Activated B cell treated with CpG ODN at 0.5 μM for 24 hours (primary cell): ENCODE measurements at places on chromosomes 1 and 21. TPM values are rescaled to one million over a fixed set of nuclear protein-coding genes. Genes with fewer than 3 reads are reported as not detected.

The GABRD gene
- total RNA-seq = not detected in 2 replicates

The CNIH3 gene
- 1.8 and 2.3 TPM in 2 replicates for total RNA-seq

The AKIRIN1 gene
- total RNA-seq = 53.3 and 57.3 TPM in 2 replicates

The NBPF8 gene
- total RNA-seq = 18.3 and 24.4 TPM in 2 replicates

The NID1 gene
- 0.04 and 0.10 TPM in 2 replicates for total RNA-seq

The GNG4 gene
- 2.2 and 2.3 TPM in 2 replicates for total RNA-seq

The MX2 gene
- 32.6 and 34.4 TPM in 2 replicates for total RNA-seq

The KPRP gene
- total RNA-seq = not detected in 2 replicates

The PLA2G2D gene
- total RNA-seq = 0.16 and 0.29 TPM in 2 replicates

The TMEM51 gene
- not detected in 2 replicates for total RNA-seq

The GPR52 gene
- total RNA-seq = 7.7 and 12.4 TPM in 2 replicates

The PERM1 gene
- not detected in 2 replicates for total RNA-seq

The TARDBP gene
- 170 and 193 TPM in 2 replicates for total RNA-seq

- peaks cover 37% of the 10 kb centered on the region for H3K4me1 ChIP-seq
- DNase-seq = no peak
- H3K36me3 ChIP-seq = no peaks in the 10 kb centered on the region
- H3K4me3 ChIP-seq = no peak overlapping the region
- H3K27ac ChIP-seq = no peak overlapping the region
These were observed 230.7 kb upstream of the FGGY start for GRCh38 chr1:59066236-59066635.

DNA sequence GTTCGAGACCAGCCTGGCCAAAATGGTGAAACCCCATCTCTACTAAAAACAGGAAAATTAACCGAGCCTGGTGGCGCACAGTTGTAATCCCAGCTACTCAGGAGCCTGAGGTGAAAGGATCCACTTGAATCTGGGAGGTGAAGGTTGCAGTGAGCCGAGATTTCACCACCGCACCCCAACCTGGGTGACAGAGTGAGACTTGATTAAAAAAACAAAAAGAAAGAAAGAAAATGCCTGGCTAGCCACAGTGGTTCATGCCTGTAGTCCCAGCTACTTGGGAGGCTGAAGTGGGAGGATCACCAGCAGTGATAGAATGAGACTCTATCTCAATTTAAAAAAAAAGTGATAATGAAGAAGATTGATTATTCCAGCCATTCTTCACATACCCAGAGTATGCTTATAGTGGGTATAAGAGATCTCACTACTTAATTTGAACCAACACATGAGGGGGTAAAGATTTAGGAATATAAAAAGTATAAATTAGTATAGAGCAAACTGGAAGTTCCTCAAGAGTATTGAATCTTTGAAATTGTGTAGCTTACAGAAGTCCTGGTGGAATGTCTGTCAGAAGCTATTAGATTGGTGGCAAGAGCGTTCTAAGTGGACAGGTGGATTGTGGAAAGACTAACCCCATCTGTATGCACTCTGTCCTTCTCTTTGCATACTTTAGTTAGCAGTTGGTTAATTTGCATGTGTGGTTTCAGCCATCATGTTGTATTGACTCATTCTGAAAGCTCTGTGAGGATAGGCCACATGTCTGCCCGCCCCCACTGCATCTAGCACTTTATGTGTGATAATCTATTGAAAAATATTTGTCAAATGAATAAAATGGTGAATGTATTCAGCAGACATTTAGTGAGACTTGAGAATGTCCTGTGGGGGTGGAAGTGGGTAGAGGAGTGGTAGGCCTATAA is 25.0 kb downstream of the RLF start:
- H3K4me1 ChIP-seq = peaks cover 50% of the 10 kb centered on the region
- H3K36me3 ChIP-seq = peaks cover 25% of the 10 kb centered on the region
- peak overlapping the region; percentile 59 for H3K4me3 ChIP-seq
- peak; percentile 26 for DNase-seq

DNA sequence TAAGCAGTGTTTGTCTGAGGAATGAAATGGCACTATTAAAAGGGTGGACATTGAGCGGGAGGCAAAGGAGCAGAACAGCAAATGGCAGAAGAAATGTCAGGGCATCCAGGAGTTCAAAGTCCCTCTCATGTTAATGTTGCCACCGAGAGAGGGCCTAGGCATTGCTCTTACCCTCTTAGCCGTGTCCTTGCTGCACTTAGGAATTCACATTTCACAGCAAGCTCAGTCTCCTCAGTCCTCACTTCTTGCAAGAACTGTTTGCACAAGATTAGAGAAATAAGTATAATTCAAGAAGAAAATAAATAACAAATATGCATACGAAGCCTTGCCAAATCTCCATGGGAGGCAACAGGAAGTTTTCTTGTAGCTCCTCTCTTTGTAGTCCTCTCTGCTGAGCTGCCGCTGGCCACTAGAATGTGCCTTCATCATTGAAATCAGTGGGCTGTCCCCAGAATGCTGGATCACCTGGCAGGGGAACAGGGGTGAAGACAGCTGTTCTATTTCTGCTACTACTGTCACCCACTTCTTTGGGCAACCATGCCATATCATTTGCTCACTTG is 205.8 kb downstream of the ZNF326 start:
- no peaks in the 10 kb centered on the region for H3K36me3 ChIP-seq
- H3K4me1 ChIP-seq = no peaks in the 10 kb centered on the region
- peaks cover 5% of the 10 kb centered on the region for H3K27me3 ChIP-seq
- H3K27ac ChIP-seq = no peak overlapping the region
- DNase-seq = no peak

GRCh38 chr1:5733596-5733995 is 258.6 kb downstream of the NPHP4 start:
- no peaks in the 10 kb centered on the region for H3K4me1 ChIP-seq
- H3K27me3 ChIP-seq = peaks cover 2% of the 10 kb centered on the region
- DNase-seq = no peak
- no peak overlapping the region for H3K4me3 ChIP-seq
- H3K27ac ChIP-seq = no peak overlapping the region

DNA sequence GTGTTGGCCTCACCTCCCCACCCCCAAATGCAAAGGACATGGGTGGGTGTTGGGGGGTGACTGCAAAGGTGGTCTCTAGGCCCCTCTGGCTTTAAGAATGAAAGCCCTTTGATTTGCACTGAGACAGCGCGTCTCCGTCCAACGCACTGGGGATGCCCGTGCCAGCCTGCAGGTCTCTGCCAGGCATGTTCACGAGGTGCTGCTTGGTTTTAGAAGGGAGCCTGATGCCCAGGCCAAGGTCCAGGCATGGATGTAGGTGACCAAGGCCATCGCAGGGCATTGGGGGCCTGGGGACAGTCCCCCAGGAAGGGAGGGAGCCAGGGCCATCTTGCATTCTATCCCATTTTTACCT is 363.6 kb upstream of the VAMP3 start:
- H3K36me3 ChIP-seq = no peaks in the 10 kb centered on the region
- H3K4me3 ChIP-seq = no peak overlapping the region
- no peak overlapping the region for H3K27ac ChIP-seq
- no peaks in the 10 kb centered on the region for H3K27me3 ChIP-seq
- H3K4me1 ChIP-seq = no peaks in the 10 kb centered on the region

DNA sequence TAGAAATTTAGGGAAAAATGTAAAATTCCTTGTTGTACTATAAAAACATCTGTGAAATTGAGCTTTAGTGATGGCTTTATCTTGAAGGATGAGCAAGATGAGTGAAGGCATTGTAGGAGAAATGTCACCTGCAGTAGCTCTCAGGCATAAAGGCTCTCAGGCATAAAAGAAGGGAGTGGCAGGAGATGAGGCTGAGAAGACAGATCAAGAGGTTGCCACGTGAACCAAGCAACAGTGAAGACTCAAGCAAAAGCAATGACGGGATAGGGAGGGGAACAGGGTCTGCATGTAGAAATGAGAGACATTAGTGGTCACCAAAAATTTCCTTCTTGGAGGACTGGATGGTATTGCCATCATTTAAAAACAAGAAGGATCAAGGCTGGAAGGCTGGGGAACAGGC is 98.8 kb downstream of the ST3GAL3 start:
- no peak overlapping the region for H3K4me3 ChIP-seq
- DNase-seq = no peak
- no peak overlapping the region for H3K27ac ChIP-seq
- peaks cover 32% of the 10 kb centered on the region for H3K36me3 ChIP-seq

- H3K27ac ChIP-seq = no peak overlapping the region
- H3K4me1 ChIP-seq = peaks cover under 1% of the 10 kb centered on the region
- peaks cover 6% of the 10 kb centered on the region for H3K36me3 ChIP-seq
These were observed 52.5 kb downstream of the DISP1 start for GRCh38 chr1:222867316-222867715.

DNA sequence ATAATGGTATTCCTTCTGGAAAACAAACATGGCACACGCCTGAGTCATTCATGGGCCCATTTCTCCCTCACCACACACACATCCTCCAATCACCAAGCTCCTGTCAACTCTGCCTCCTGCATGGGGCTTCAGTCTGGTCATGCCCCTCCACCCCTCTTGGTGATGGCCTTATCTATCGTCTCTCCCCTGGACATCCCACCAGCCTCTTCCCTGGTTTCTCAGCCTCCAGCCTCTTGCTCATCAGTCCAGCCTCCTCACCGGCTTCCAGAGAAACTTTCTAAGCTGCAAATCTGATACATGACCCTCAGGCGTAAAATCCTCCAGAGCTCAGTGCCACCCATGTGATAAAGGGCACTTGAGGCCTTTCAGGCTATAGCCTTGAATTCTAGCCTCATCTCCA is 243.9 kb downstream of the FOXD2 start:
- no peaks in the 10 kb centered on the region for H3K36me3 ChIP-seq
- DNase-seq = no peak
- H3K27ac ChIP-seq = no peak overlapping the region
- H3K4me3 ChIP-seq = no peak overlapping the region

DNA sequence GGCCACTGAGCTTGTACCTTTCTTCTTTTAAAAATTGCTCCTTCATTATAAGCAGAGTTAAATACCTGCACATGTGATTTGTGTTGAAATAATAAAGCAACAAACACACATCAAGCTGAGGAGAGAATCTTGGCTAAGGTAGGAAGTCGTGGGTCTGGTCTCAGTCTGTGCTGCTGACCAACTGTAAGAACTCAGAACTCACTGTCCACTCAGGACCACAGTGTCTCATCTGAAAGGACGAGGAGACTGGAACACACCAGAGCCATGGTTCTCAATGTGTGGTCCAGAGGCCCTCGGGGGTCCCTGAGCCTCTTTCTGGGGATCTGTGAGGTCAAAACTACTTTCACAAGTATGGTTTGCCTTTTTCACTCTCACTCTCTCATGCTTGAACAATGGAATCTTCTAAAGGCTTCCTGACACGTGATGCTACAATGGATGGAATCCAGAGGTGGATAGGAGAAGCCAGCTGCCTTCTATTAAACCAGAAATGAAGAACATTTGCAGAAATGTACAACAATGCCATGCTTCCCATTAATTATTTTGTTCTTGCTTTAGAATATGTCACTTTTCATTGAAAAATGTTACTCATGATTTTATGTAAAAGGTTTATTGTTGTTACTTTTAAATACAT is 17.3 kb upstream of the ETS2 start:
- H3K27ac ChIP-seq = no peak overlapping the region
- peaks cover 5% of the 10 kb centered on the region for H3K4me1 ChIP-seq
- H3K36me3 ChIP-seq = no peaks in the 10 kb centered on the region
- no peak for DNase-seq
- H3K27me3 ChIP-seq = peaks cover 11% of the 10 kb centered on the region

GRCh38 chr1:84159533-84160240 is 15.6 kb downstream of the PRKACB start:
- no peak overlapping the region for H3K27ac ChIP-seq
- H3K4me3 ChIP-seq = no peak overlapping the region
- DNase-seq = no peak
- no peaks in the 10 kb centered on the region for H3K27me3 ChIP-seq

- H3K27ac ChIP-seq = peak overlapping the region; percentile 1
- no peak overlapping the region for H3K4me3 ChIP-seq
- H3K27me3 ChIP-seq = no peaks in the 10 kb centered on the region
- H3K36me3 ChIP-seq = no peaks in the 10 kb centered on the region
- no peak for DNase-seq
These were observed 21.6 kb upstream of the PTP4A2 start for GRCh38 chr1:31959521-31960340.

- H3K27ac ChIP-seq = peak overlapping the region; percentile 20
- H3K36me3 ChIP-seq = no peaks in the 10 kb centered on the region
- peaks cover 10% of the 10 kb centered on the region for H3K4me1 ChIP-seq
- peaks cover 22% of the 10 kb centered on the region for H3K27me3 ChIP-seq
- peak overlapping the region; percentile 39 for H3K4me3 ChIP-seq
- peak; percentile 64 for DNase-seq
These were observed 30.3 kb upstream of the CBR3 start for GRCh38 chr21:36104317-36105300.

- no peaks in the 10 kb centered on the region for H3K4me1 ChIP-seq
- no peaks in the 10 kb centered on the region for H3K36me3 ChIP-seq
- H3K27ac ChIP-seq = no peak overlapping the region
- no peaks in the 10 kb centered on the region for H3K27me3 ChIP-seq
- no peak overlapping the region for H3K4me3 ChIP-seq
- DNase-seq = no peak
These were observed 26.4 kb downstream of the KIF26B start for GRCh38 chr1:245181158-245181517.

- no peaks in the 10 kb centered on the region for H3K4me1 ChIP-seq
- no peaks in the 10 kb centered on the region for H3K36me3 ChIP-seq
- H3K27me3 ChIP-seq = no peaks in the 10 kb centered on the region
These were observed 11.7 kb downstream of the OR2AJ1 start for GRCh38 chr1:247936415-247936814.

GRCh38 chr21:15058854-15059263 is 5.9 kb downstream of the NRIP1 start:
- H3K36me3 ChIP-seq = no peaks in the 10 kb centered on the region
- H3K27ac ChIP-seq = peak overlapping the region; percentile 57
- DNase-seq = no peak
- peaks cover 94% of the 10 kb centered on the region for H3K4me1 ChIP-seq

DNA sequence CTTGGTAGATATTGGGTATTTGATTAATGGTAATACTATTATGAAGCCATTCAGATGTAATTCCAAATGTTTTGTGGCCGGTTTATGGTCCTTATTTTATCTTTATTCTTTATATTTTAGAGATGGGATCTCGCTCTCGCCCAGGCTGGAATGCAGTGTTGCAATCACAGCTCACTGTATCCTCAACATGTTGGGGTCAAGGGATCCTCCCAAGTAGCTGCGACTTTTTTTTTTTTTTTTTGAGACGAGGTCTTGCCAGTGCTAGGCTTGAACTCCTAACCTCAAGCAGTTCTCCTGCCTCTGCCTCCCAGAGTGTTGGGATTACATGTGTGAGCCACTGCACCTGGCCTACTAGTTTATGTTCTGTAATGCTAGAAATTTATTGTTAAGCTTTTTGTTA is 4.7 kb downstream of the DDI2 start:
- H3K4me1 ChIP-seq = peaks cover 77% of the 10 kb centered on the region
- no peak overlapping the region for H3K4me3 ChIP-seq
- H3K36me3 ChIP-seq = peaks cover 45% of the 10 kb centered on the region
- no peak for DNase-seq
- H3K27ac ChIP-seq = no peak overlapping the region

GRCh38 chr1:201648907-201649721 is 110.2 kb downstream of the NAV1 start:
- peaks cover 12% of the 10 kb centered on the region for H3K4me1 ChIP-seq
- H3K27ac ChIP-seq = no peak overlapping the region
- H3K27me3 ChIP-seq = peaks cover 44% of the 10 kb centered on the region
- H3K36me3 ChIP-seq = no peaks in the 10 kb centered on the region
- H3K4me3 ChIP-seq = no peak overlapping the region

- H3K27me3 ChIP-seq = no peaks in the 10 kb centered on the region
- no peak overlapping the region for H3K4me3 ChIP-seq
- H3K4me1 ChIP-seq = no peaks in the 10 kb centered on the region
- no peak overlapping the region for H3K27ac ChIP-seq
- DNase-seq = no peak
- no peaks in the 10 kb centered on the region for H3K36me3 ChIP-seq
These were observed 11.4 kb downstream of the DMRTB1 start for GRCh38 chr1:53470584-53470983.

- no peaks in the 10 kb centered on the region for H3K36me3 ChIP-seq
- no peaks in the 10 kb centered on the region for H3K4me1 ChIP-seq
- no peak overlapping the region for H3K4me3 ChIP-seq
- no peak for DNase-seq
- no peak overlapping the region for H3K27ac ChIP-seq
- peaks cover 4% of the 10 kb centered on the region for H3K27me3 ChIP-seq
These were observed 22.5 kb upstream of the DPYD start for GRCh38 chr1:97943354-97943753.
